NCI-H774 (cell line): ENCODE measurements at places on chromosomes 4 and X.

DNA sequence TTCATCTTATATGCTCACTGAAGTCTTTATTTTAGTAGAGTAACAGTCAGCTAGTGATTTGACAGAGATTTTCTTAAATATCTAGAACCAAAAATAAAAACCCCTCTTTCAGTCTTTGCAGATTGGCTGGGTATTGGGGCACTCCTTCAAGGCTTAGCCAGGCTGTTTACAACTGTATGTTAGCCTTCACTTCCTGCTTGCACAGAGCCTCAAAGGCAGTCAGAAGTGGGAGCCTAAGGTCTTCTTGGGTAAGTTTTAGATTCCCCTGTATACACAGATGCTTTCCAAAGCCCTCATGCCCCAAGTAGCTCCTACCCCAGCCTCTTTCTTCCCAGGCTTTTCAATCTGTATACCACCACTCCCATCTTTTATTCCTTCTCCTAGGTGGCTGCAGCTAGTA lies 136.1 kb upstream of the STIM2 start:
- no peak for DNase-seq

- peak; percentile 36 for DNase-seq
Observed at GRCh38 chr4:186029571-186030398, 39.2 kb upstream of the TLR3 start.

DNA sequence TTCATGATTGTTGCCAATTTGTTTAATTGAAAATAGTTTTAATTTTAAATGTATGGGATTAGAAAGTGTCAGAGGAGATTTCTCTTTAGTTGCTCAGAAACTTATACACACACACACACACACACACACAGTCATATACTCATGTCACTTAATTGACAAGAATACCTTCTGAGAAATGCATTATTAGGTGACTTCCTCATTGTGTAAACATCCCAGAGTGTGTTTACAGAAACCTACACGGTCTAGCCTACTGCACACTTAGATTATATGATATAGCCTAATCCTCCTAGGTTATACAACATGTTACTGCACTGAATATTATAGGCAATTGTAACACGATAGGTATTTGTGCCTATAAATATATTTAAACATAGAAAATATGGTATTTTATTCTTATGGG lies 1327.4 kb downstream of the FSTL5 start:
- no peak for DNase-seq

DNA sequence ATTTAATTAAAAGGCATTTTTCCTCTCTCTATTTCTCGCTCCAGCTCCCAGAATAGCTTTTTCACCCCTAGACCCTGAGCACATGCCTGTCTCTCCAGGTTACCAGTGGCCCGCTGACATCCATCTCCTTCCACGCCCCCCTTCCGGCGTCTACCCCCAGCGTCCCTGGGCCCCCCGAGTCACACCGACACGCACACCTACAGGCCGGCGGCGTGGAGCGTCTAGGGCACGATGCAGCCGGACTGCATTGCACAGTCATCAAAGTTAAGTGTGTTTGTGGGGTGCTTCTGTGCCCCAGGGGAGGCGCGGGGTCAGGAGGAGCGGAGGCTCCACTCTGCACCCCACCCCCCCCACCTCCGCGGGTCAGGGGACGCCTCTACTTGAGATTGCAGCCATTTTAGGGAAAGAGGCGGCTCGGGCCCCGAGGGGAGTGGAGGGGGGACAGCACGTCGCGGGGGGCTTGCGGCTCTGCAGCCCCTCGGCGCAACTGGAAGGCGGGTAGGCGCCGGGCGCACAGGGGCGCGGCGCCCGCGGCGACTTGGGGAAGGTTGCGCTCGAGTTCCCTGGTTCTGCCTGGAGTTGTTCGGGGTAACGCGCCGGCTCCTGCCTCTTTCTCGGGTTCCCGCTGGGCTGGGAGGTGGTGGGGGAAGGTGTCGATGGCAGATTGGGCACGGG lies 112.7 kb downstream of the DHX15 start:
- DNase-seq: no peak

DNA sequence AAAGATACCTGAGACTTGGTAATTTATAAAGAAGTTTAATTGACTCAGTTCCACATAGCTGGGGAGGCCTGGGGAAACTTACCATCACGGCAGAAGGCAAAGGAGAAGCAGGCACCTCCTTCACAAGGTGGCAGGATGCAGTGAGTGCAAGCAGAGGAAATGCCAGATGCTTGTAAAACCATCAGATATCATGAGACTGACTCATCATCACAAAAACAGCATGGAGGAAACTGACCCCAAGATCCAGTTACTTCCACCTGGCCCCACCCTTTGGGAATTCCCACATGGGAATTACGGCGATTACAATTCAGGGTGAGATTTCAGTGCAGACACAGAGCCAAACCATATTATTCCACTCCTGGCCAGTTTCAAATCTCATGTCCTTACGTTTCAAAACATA lies 514.7 kb upstream of the SPANXN1 start:
- no peak for DNase-seq

DNA sequence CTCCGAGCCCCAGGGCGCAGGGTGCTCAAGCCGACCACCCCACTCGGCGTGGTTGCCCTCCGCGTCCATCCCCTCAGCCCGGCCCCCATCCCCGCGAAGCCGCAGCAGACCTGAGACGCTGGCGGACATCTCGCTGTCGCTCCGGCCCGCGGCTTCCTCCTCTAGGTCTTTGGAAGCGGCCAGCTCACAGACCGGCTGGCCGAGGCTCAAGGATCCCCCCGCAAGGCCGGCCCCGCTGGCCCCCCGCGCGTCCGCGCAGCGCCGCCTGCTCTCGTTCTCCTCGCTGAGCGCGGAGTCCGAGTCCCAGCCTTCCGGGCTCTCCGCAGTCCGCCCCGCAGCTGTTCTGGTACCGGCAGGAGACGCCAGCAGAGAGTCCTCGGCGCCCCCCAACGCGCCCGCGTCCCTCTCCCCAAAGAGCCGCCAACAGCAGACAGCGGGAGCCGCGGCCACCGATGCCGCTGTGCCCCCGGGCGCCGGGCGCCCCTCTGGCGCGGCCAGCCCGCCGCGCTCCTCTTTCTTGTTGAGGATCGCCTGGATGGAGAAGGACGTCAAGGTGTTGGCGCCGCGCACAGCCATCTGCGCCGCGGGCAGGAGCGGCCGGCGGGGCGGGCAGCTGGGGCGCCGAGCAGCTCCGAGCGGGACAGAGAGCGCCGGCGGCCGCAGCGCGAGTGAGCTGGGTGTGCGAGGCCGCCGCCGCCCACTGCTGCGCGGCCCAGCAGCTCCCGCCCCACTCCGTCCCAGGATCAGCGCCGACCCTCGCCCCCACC lies at the start of gene NKX3-2:
TSS of gene NKX3-2 (minus strand) at position 670 of the 767 bp plus-strand sequence. CDS start at position 576, 94 bp downstream.
- peak; percentile 36 for DNase-seq

- DNase-seq: no peak
Observed at GRCh38 chrX:2610246-2611170, 80.6 kb upstream of the CD99 start.

DNA sequence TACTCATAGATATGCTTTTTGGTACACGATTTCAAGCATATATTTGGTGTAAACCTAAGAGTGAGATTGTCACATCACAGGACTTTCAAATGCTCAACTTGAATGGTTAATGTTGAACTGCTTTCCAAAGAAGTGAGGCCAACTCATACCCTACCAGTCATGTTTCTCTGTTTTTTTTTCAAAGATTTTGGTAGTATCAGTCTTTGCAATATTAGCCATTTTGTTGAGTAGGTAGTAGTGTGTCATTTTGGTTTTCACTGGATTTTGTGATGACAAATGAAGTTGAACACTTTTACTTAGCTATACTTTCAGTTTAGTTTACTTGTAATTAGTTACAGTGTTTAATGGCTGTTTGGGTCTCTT lies 12.5 kb upstream of the HS3ST1 start:
- DNase-seq: no peak

DNA sequence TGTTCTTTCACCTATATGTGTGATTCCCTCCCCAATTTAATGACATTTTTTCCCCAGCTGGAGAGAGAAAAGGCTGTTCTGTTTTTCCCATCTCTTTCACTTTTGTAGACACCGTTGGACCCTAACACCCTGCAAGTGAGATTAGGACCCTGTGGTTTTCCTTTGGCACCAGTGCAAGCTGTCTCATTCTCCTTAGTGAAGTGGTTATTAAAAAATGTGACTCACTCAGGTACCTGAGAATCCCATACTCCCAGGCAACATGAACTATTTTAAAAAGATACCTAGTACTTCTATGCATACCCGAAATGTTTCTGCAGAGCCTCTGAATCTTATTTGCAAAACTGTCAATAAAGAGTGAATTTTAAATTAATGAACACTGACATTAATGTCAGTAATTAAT lies 175.7 kb upstream of the TBC1D9 start:
- DNase-seq: no peak

DNA sequence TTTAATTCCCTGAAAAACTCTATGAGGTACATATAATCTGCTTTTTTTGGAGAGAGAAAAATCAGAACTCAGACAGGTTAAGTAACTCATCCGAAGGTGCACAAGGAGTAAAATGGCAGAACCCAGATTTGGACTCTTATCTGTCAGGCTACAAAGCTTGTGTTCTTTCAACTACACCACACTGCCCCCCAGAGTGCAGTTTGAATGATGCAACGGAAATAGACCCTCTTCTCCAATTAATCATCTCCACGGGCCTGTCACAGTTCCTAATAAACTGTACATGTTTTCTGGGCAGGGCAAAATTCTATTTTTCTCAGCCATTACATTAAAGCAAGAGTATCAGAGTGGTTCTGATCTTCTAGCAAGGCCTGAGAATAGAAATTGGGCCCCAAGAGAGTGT lies 35.3 kb upstream of the DCX start:
- peak; percentile 19 for DNase-seq

- no peak for DNase-seq
Observed at GRCh38 chr4:17195461-17196275, 297.2 kb upstream of the LDB2 start.

DNA sequence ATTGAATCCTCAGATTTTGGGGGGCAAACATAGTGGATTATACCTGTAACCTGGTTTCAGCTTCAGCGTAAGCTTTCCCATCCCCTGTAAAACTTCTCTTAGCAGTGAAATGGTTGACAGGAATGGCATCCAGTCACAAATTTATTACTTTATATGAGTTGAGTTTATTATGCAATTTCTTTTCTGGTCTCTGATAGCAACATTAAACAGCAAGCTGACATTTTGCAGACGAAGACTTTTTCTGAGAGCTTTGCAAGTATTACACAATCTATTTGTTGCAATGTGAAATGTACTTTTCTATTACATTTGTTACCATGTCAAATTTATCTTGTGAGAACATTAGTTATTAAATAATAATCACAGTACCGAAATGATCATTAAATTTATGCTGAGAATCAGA lies 60.6 kb downstream of the GSPT2 start:
- DNase-seq: no peak

DNA sequence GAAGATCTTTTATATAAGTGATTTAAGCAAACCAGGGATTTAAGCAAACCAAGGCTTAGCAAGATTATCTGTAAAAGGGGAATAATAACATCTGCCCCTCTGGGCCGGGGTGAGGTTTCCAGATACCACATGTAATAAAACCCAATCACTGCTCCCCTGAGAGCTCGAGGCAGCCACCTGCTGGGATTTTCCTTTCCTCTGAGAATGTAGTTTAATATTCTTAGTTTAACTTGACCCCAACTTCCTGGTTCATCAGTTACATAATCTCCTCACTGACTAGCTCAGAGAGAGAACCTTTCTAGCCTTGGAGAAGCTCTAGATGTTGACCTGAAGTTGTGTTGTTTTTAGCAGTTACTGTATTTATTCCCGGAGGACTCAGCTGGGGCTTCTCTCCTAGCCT lies 322.4 kb downstream of the ARHGAP10 start:
- no peak for DNase-seq

DNA sequence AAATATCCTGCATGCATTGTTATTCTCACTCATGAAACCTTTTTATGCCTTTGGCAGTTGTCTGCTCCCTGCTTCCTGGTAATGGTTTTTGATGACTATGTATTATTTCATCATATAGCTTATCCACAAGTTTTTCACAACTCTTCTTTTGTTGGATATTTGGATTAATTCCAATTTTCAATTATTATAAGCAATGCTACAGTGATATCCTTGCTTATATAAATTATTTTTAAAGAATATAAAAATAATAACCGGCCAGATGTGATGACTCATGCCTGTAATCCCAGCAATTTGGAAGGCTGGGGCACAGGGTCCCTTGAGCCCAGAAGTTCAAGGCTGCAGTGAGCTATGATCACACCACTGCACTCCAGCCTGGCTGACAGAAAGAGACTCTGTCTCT lies 47.0 kb downstream of the ASIC5 start:
- DNase-seq: no peak

DNA sequence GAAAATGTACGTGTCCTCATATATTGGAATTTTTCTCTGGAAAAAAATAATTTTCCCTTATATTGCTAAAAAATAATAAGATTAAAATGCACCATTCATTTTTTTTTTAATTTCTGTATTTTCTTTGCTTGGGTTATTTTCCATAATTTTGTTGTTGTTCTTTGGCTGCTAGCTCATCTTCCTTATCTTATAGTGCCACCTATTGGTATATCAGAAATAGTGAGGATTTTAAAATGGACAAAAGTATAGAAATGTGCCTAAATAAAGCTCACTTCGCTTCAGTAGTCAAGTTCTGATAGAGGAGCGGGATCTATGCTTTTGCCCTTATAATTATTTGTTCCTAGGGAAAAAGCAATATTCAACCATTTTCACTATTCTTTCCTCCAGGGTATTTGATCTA lies 134.8 kb downstream of the NAP1L3 start:
- no peak for DNase-seq

DNA sequence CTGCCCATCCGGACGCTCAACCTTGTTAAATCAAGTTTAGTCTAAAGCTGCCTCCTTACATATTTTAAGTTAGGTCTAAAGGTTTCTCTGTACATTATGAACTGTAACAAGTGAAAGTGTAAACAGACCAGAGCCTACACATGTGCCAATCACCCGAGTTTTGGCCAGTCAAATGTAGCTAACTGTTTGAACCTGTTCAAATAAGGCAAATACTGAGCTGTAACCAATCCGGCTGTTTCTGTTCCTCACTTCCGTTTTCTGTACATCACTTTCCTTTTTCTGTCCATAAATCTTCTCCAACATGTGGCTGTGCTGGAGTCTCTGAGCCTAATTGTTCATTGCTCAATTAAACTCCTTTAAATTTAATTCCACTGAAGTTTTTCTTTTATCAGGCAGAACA lies 113.3 kb upstream of the SHISA3 start:
- no peak for DNase-seq

DNA sequence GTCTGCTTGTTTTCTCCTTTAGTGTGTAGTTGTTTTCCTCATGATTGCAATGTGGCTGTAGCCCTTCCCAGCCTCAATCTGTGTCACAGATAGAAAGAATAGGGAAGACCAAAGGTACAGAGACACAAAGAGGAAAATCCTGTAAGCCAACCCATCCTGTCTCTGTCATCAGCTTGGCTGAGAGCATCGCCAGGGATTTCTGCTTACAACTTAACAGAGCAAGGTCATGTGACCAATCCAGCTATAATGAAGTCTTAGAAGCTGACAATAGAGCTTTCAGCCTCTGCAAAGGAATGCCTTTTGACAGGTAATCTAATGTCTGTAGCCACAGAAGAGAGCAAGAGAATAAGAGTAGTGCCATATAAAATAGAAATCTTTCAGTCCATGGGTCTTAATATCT lies 1598.0 kb upstream of the AGA start:
- no peak for DNase-seq

- no peak for DNase-seq
Observed at GRCh38 chr4:139861471-139861870, 195.9 kb downstream of the MGST2 start.

- no peak for DNase-seq
Observed at GRCh38 chr4:2368746-2369437, 49.6 kb downstream of the ZFYVE28 start.
